ENCODE measurements at places on chromosomes 7 and 10.

DNA sequence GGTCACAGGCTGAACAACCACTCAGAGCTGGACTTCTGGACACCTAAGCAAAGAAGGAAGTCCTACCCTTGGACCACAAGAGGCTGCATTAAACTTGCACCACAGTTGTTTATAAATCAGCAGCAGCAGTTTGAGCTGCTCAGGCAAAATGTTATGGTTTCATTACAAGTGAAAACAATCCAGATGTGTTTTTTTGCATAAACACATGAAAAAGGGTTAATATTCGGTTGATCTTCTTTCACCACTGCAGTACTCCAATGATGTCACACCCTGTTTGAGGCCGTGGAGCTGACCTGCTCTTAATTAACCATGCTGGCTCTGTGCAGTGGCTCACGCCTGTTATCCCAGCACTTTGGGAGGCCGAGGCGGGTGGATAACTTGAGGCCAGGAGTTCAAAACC lies 490.8 kb upstream of the CELF2 start:
- DNase-seq: no peak

DNA sequence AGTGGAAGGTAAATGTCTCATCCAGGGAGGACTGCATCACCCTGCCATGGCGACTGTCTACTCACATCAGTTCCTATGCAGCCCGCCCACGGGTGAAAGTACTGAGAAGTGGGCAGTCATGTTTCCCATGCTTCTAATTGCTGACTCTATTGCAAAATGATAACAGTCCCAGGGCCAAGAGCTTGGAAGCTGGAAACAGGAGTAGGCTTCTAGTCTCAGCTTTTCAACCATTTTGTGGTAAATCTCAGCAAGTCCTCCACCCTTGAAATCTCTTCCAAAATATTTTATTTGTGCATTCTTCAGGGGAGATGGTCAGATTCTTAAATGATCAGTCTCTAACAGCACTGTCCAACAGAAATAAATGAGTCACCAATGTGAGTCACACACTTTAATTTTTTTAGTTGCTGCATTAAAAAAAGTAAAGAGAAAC lies 48.1 kb upstream of the TARP start:
- DNase-seq: no peak

DNA sequence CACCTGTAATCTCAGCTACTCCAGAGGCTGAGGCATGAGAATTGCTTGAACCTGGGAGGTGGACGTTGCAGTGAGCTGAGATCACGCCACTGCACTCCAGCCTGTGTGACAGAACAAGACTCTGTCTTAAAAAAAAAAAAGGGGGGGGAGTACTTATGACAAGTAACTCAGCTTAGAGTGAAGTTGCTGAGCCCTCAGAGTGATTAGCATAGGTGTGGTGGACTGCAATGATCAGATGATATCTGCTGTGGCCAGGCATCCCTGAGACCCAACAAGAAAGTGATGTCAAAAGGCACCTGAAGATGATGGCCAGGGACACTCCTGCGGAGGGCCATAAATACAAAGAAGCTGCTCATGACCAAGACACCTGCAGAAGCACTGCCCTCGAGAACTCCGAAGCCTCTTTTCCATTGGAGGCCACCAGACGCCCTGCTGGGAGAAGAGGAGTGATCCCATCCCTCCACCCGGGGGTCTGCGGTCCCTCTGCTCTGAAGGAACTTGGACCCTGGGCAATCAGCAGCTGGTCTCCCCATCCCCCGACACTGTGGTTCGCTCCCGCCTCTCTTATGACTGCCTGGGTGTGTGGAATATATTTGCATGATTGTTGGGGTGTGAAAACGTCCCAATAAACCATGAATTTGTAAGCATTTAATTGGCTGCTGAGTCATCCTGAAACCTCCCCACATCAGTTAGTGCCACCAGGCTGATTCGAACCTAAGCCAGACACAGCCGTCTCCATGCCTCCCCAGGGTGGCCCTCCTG lies 46.0 kb downstream of the RASGEF1A start:
- DNase-seq: no peak

GRCh38 chr10:84178160-84178609 lies 4.6 kb downstream of the GPR15LG start:
- DNase-seq: no peak

DNA sequence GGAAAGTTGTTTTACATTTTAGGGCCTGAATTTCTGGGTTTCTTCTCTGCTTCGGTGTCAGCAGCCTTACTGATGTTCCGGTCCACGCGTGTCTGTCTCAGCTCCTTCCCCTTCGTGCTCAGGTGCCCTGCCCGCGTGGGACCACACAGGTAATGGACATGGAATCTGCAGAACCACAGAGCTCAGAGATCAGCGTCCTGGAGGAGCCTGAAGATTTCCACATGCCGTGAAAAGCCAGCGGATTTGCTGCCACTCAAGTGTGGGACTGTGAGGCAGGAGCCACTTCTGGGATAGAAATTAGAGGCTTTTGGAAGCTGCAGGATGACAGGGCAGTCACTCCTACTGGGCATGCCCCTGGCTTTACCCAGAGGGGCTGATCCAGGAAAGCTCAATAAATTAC lies 666.1 kb upstream of the FOXK1 start:
- no peak for DNase-seq

DNA sequence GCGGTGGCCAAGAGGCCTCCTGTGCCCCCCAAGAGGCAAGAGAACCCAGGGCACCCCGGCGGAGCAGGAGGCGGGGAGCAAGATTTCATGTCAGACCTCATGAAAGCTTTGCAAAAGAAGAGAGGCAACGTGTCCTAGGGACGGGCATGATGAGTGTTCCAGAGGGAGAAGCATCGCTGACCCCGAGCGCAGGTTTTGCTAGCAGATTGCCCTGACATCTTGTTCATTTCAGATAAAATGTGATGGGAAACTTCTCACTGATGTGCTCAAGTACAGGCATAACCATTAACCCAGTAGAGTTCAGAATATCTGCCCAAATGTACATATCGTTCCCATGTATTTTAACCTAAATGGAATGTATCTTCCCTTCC lies 129.2 kb downstream of the APBB1IP start:
- no peak for DNase-seq

- no peak for DNase-seq
Observed at GRCh38 chr10:17428351-17429097, 25.9 kb downstream of the ST8SIA6 start.

DNA sequence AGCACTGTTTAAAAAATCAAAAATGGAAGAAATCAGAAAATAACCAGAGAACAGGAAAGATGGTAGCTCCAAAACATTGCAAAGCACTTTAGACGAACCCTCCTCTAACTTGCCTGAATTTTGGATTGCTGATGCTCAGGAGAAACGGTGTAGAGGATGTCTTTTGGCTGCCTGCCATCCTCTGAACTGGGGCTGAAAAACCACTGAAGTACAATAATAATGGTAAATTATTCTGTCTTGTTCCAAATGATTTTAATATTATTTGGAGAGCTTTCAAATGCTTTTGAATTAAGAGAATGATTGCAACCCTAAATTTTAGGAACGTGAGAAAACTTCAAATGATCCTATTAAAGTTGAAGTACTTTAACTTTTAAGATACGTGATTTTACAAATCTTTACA lies 167.3 kb upstream of the SLC13A1 start:
- no peak for DNase-seq

GRCh38 chr7:8249121-8249520 lies 12.8 kb downstream of the ICA1 start:
- DNase-seq: no peak

DNA sequence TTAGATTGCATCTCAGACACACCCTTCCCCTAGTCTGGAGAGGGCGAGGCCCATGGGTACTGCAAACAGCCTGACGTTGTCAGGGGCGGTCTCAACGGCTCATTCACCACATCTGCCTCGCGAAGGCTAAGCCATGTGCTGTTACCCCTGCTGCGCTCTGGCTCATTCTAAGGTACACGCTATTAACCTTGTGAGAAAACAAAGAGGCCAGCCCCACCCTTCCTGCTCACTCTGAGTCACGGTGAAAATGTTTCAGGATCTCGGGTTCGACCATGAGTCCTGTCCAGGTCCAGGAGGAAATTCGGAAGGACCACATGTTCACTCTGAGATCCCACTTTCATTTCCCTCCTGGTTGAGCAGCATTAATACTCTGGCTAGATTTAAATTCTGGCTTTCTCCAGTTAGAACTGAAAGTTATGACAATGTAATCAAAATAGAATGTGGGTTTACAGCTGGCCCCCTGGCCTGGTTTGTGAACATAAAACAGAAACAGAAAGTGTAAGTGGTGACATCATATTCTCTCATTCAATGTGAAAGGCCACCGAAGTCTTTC lies 55.2 kb downstream of the EGFR start:
- no peak for DNase-seq

DNA sequence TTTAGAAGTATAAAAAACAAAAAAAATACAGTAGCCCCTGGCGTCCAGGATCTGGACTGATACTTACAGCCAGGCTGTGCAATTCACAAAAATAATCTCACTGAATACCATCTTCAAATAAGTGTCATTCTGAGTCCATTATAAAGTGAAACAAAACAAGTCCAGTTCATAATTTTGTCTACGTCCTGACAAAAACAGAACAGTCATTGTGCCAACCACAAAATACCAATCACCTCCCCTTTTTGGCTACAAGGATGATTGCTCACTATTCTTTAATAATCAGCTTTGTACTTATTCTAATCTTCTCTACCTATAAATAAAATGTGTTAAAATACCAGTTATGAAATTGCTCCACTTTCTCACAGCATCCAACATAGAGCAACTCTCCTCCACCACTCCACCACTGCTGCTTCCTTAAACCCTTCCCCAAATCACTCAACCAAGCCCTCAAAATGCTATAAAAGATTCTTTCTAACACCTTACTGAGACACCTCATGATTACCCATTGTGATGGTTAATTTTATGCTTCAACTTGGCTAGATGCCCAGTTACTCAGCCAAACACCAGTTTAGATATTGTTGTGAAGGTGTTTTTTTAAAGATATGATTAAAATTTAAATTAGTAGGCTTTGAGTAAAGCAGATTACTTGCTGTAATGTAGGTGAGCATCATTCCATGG lies 479.8 kb upstream of the SEMA3A start:
- no peak for DNase-seq

GRCh38 chr10:109029870-109030269 lies 893.4 kb downstream of the XPNPEP1 start:
- no peak for DNase-seq

- no peak for DNase-seq
Observed at GRCh38 chr7:107213945-107214344, 45.1 kb downstream of the HBP1 start.

All from activated naive CD8-positive, alpha-beta T cell treated with anti-CD3 and anti-CD28 coated beads, Interleukin-2, amount 50 U/mL, for 16 hours (primary cell).